ENCODE measurements at places on chromosomes 1 and 21. TPM values are rescaled to one million over a fixed set of nuclear protein-coding genes. Genes with fewer than 3 reads are reported as not detected.

The MRAP gene
- not detected for total RNA-seq

DNA sequence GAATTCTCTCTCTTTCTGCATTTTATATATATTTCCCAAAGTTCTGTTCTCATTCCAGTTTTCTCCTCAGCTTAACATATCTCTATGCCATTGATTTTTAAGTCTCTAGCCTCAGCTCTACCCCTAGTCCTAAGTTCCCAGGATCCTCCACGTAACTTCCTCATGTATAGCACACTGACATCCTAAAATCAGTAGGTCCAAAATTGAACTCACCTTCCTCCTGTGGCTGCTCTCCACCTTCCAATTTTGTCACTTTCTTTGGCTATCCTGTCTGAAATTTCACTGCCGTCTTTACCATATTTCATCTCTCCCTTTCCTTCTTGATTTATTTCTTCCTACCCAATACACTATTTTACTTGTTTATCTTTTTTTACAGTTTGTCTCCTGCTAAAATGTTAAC lies 1.5 kb downstream of the SLAMF6 start:
- DNase-seq = no peak

The ESPN gene
- total RNA-seq = under 0.01 TPM

DNA sequence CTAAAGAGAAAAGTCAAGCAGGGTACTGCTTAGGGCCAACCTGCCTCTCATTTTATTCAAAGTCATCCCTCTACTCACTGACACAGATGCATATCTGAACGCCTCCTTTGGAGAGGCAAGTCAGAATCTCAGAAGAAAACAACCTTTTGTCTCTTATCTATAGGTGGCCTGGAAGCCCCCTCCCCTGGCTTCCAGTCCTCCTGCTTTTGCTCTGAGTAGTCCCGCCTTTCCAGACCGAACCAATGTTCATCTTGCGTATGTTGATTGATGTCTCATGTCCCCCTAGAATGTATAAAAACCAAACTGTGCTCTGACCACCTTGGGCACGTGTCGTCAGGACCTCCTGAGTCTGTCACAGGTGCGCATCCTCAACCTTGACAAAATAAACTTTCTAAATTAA lies 81.8 kb downstream of the WDR4 start:
- DNase-seq = no peak

- DNase-seq = no peak
These were observed 478.5 kb upstream of the DEPDC1 start for GRCh38 chr1:68975212-68975933.

- no peak for DNase-seq
These were observed at the start of gene BARHL2 for GRCh38 chr1:90716552-90717355. BARHL2 (minus strand) TSS chr1:90717302; CDS start chr1:90717195, 107 bp downstream.

DNA sequence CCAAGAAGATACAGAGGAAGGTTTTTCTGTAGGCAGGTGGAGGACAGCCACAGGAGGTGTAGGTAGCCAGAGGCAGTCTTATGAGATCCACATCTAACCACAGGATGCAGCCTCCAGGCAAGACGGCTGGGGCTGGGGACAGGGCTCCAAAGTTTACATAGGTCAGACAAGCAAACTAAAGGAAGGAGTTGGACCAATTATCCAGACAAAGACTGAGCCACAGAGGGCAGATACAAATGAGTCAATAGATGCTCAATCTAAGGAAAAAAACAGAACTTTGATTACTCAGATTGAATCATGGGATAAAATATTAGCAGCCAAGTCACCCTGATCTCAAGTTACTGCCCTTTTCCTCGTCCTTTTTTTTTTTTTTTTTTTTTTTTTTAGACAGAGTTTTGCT lies 91.6 kb downstream of the RGS7 start:
- DNase-seq = no peak

DNA sequence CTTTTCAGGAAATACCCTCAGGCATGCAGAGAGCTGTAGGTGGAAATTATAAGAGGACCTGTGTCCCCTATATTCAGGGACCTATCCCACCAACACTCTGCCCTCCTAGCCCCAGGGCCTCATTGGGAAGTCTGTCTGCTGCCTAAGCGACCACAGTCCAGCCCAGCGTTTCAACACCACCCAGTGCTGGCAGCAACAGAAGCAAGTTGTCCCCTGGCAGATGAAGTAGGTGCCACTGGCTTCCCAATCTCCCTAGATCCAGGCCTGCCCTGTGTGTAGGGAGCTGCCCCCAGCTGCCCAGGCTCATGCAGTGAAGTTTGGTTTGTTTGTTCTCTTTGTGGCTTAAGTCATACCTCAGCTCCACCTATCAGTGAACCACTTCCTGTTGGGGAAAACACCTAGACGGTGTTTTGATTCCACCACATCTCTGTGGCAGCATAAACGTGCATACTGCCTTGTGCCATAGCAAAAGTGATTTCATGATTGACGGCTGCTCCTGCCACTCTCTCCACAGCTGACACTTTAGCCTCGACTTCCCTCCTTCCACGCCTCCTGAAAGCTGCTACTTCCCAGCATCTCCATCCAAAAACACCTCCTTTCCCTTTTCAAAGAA lies 8.1 kb upstream of the LEFTY1 start:
- peak; percentile 34 for DNase-seq

The LEMD1 gene
- total RNA-seq = not detected

GRCh38 chr1:111948209-111949171 lies 41.0 kb downstream of the KCND3 start:
- no peak for DNase-seq

The GBP7 gene
- total RNA-seq = not detected

The KRTAP19-3 gene
- total RNA-seq = not detected

The STYXL2 gene
- not detected for total RNA-seq

- DNase-seq = no peak
These were observed 273.3 kb downstream of the DISC1 start for GRCh38 chr1:231899713-231900435.

The MAB21L3 gene
- not detected for total RNA-seq

The FAM43B gene
- total RNA-seq = not detected

- peak; percentile 2 for DNase-seq
These were observed 9.9 kb upstream of the TRABD2B start for GRCh38 chr1:48007047-48007446.

DNA sequence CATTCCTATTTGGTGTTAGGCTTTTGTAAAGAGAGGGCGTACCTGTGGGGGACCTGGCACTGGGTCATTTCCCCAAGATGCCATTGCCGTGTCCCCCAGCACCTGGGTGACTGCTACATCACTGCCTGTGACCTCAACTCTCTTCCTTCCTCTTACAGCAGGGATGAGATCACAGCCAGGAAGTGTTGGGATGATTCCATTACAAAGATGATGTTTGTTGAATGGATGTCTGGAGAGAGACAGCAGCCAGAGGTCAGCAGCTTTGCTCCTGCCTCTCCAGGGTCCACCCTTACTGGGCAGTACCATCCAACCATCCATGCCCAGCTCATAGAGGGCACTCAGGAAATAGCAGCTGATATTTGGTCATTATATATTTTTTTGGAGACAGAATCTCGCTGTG lies 35.1 kb downstream of the TMEM51 start:
- peak; percentile 61 for DNase-seq

DNA sequence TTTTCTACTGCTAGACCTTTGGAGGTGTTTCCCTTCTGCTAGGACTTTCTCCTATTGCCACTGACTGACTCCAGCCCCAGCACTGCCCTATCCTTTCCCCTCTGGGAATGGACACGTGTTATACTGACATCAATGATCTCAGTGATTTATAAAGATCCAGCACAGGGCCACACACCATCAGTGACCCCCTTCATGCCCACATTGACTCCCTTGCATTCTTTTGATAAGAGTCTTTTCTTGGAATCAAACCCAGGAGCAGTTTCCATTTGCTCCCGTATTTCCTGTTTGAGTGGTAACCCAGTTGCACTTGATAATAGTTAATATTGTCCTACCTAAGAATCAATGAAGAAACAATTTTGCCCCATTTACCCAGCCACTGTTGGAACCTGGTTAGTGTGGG lies 501.0 kb upstream of the USP24 start:
- peak; percentile 61 for DNase-seq

GRCh38 chr1:185478877-185479276 lies 161.8 kb upstream of the IVNS1ABP start:
- DNase-seq = no peak

GRCh38 chr21:27023186-27023585 lies 56.3 kb upstream of the ADAMTS5 start:
- no peak for DNase-seq

DNA sequence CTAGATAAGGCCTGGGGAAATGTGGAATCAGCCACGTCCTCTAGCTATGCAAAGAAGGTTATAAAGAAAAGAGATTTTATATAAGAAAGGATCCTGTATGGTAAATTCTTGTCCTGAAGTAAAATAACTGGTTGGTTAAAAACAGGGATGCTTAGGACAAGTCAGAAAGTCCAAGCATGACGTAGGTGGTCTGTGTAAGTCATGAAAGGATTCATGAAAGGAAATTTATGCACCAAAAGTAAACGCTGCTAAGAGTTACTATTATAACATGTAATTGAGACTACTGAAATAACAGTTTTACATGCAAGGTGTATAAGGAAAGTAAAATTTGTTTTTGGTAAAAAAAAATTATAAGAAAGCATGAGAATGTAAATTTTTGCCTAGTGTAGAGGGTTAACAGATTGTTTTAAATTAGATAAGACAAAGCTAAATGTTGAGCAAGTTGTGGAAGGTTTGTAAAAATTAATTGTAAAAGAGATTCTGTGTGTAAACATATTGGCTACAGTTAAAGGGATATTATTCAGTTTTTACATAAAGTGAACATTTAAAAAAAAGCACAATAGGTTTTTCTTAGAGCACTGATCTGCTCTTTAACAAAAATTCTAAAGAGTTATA lies 43.9 kb downstream of the PIGK start:
- peak; percentile 6 for DNase-seq

The MTARC2 gene
- total RNA-seq = 0.56 TPM

The KRTAP6-3 gene
- total RNA-seq = not detected

DNA sequence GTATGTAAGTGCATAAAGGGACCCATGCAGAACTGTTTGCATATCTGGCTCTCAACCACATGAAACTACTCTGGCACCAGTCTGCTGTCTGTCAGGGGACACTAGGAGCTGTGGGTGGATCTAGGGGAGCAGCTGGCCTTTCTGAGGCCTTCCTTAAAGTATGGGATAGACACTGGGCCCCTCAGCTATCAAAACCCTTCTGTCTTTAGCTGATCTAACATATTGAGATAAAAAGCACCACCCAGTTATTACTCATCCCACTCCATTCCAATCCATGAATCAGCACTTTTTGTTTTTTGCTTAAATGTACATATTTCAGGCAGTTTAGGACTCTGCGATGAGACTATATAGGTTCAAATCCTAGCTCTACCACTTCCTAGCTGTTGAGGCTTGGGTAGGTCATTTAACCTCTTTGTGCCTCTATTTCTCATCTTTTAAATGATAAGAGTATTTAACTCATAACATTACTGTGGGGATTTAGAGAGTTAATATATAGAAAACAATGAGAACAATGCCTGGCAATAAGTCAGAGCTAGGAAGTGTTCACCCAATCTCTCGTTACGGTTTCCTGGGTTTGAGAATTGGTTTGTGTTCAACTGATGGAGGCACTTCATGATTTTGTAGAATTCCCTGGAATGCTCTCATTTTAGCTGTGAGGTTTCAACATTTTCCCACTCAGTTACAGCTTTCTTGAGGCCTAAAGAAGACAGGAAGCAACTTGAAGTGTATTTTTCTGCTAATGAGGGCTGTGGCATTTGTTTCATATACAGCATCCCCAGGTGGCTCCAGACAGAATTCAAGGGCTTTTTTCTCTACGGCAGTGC lies 68.9 kb downstream of the LRIG2 start:
- peak; percentile 70 for DNase-seq

DNA sequence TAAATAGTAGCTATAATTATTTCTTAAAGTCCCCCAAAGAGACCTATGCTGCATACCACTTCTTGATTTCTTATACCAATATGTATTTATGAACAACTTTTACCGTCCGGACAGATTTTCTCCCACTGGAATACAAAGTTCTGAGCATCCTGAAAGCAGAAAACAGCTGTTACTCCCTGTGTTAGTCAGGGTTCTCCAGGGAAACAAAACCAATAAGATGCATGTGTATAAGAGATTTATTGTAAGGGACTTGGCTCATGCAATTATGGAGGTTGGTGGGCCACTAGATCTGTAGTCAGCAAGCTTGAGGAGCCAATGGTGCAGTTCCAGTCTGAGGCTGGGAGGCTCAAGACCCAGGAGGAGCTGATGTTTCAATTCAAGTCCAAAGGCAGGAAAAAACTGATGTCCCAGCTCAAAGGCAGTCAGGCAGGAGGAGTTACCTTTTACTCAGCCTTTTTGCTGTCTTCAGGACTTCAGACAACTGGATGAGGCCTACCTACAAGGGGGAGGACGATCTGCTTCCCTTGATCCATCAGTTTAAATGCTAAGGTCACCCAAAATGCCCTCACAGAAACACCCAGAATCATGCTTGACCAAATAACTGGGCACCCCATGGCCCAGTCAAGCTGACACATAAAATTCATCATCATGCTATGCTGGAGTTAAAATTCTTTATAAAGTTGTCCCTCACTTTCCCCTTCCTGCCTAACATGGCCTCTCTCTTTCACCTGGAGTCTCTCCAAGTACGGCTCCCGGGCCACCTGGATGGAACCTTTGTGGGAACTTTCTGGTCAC lies 24.3 kb upstream of the ATF3 start:
- DNase-seq = no peak

- no peak for DNase-seq
These were observed 150.9 kb downstream of the PHTF1 start for GRCh38 chr1:113608399-113608798.

DNA sequence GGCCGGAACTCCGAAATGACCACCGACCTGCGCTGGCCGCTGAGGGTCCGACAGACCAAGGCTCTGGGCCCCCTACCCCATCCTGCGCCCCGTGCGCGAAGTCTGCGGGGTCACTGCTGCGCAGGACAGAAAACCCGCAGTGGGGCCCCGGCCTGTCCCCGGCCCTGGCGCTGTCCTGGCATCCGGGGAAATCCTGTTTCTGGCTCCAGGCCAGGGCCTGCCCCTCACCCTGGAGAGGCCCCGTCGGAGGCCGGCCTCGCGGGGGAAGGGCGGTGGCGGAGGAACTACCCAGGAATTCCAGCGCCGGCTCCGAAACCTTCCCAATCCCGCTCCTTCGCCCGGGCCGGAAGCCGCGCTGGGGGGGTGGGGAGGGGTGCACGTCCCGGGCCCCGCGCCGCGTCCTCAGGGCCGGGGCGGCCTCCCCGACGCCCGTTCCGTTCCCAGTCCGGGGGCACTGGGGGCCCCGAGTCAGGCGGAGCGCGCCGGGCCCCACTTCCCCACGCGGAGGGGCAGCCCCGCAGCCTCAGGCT lies 77.0 kb downstream of the MORN1 start:
- DNase-seq = peak; percentile 36

DNA sequence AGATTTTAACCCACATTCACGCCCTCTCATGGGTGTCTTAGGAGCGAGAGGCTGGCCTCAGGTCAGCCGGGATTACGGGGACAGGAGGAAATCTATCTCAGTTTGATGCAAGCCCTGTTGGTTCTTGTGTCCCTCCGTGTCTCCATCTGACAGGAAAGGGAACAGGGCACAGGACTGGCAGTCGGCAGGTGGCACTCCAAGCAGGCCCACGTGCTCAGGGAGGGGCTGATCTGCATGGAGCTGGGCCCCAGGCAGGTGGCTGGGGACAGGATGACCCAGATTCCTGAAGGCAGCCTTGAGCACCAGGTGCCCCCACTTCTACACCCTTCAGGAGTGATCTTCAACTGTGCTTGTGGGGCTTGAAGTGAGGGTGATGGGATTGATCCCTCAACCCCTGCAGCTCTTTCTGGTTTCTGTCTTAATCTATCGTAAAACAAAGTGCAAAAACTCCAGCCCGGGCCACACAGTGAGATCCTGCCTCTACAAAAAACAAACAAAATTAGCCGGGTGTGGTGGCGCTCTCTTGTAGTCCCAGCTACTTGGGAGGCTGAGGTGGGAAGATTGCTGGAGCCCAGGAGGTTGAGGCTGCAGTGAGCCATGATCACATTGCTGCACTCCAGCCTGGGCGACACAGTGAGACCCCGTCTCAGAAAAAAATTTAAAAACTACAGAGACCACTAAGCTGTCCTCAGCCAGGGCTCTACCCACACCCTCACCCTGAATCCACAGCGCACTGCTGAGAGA lies 8.3 kb downstream of the PLEKHG5 start:
- DNase-seq = no peak

All from IMR-90 (cell line).